Fibroblast of lung (primary cell): ENCODE measurements at places on chromosomes 3 and 15. TPM values are rescaled to one million over a fixed set of nuclear protein-coding genes. Genes with fewer than 3 reads are reported as not detected.

Gene PLSCR2
- total RNA-seq, result 0.17 TPM in 1 of 2 replicates, not detected in the other

Gene NIT2
- total RNA-seq, result 10.3 and 13.4 TPM in 2 replicates

Gene DMXL2
- 19.5 and 31.2 TPM in 2 replicates for total RNA-seq

Gene C3orf33
- total RNA-seq, result 3.6 TPM in 2 replicates

Gene CFAP100
- not detected in 2 replicates for total RNA-seq

Gene IL17RB
- 0.26 and 0.33 TPM in 2 replicates for total RNA-seq

Gene ALDH1A2
- total RNA-seq, result 2.3 and 7.7 TPM in 2 replicates

Gene HES1
- total RNA-seq, result 0.17 and 0.51 TPM in 2 replicates

Gene NDN
- 41.6 and 47.7 TPM in 2 replicates for total RNA-seq

Gene CIP2A
- 5.4 and 10.1 TPM in 2 replicates for total RNA-seq

Gene KNG1
- total RNA-seq, result not detected in 2 replicates

Gene ZMAT3
- total RNA-seq, result 34.8 and 37.8 TPM in 2 replicates

Gene ADCY5
- total RNA-seq, result 0.50 and 0.51 TPM in 2 replicates

Gene IL17RE
- total RNA-seq, result 0.26 and 0.99 TPM in 2 replicates

Gene HPS3
- 27.0 and 33.4 TPM in 2 replicates for total RNA-seq

Gene ACP3
- total RNA-seq, result 0.77 and 3.5 TPM in 2 replicates

Gene CYP1A1
- under 0.01 TPM in 1 of 2 replicates, not detected in the other for total RNA-seq

Gene FGD5
- 0.50 and 1.0 TPM in 2 replicates for total RNA-seq

Gene ZNF662
- total RNA-seq, result 3.3 and 5.6 TPM in 2 replicates
